ENCODE measurements at places on chromosomes 4 and X.

DNA sequence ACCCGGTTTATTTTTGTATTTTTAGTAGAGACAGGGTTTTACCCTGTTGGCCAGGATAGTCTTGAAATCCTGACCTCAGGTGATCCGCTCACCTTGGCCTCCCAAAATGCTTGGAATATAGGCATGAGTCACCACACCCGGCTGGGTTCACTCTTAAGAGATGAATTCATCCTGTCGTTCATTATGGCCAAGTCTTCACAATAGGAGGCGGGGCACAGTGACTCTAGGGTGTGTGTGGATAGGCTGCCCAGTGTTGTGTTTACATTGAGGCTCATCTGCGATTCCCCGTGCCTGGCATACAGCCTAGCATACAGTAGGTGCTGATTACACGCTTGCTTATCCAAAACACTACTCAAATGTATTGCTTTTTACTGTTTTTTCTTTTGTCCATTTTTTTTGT, 41.3 kb upstream of the IGFBP7 start:
- no peak for DNase-seq

DNA sequence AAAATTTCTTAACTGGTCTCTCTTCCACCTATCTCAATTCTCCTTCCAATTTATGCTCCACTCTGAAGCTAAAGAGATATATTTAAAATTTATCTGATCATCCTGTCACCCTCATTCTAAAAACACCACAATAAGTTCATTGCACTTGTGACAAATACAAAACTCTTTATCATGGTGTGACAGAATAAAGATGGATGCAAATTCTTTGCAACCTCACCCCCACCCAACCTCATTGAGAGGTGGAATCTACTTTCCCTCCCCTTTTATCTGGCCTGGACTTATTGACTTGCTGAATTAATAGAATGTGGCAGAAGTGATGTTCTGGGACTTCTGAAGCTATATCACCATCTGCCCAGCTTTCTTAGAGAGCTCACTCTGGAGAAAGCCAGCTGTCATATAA, 46.5 kb downstream of the IDS start:
- DNase-seq, result no peak

DNA sequence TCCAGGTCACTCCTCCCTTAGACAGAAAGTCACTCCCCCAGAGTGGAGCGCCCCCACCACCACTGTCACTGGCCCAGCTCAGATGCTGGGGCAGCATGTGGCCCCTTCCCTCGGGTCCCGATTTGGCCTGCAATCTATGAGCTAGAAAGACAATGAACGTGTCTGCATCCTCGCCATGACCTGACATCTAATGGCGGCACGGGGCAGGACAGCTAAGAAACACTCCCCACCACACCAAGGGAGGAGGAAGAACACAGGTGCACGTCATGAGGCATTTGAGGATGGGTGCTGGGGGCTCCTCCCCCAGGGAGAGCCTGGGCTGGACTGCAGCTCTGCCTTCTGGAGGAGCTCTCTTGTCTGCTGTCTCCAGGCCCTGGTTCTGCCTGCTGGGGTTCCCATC, 8.7 kb downstream of the RNF212 start:
- DNase-seq, result no peak

- DNase-seq, result no peak
Measured at GRCh38 chr4:41921476-41921875, 13.8 kb upstream of the TMEM33 start.

DNA sequence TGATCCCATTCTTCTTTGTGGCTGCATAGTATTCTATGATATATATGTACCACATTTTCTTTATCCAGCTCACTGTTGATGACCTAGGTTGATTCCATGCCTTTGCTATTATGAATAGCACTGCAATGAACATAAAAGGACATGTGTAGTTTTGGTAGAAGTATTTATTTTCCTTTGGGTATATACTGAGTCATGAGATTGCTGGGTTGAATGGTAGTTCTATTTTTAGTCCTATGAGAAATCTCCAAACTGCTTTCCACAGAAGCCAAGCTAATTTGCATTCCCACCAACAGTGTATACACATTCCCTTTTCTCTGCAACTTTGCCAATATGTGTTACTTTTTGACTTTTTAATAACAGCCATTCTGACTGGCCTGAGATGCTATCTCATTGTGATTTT, 278.3 kb downstream of the PCDH18 start:
- no peak for DNase-seq
